RWPE2 (cell line): ENCODE measurements at places on chromosomes 5 and 9.

DNA sequence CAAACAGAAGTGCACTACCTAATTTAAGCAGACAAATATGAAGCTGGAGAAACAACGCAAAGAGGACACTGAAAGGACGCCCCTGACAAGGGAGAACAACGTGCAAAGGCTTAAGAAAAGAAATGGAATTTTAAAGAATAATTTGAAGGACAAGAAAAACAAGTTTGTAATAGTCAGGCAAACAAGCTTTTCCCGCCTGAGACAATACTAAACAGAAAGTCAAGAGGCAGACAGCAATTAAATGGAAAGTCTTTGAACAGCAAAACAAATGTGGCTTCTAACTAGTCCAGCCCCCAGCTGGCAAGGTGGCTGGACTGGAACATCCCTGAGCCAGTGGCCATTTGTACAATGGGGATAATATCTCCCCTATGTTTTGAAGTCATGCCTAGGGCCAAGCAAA lies 63.3 kb downstream of the SIL1 start:
- H3K27me3 ChIP-seq: no peaks in the 10 kb centered on the region
- no peak overlapping the region for H3K4me3 ChIP-seq
- H3K4me1 ChIP-seq: no peaks in the 10 kb centered on the region
- H3K27ac ChIP-seq: no peak overlapping the region
- no peaks in the 10 kb centered on the region for H3K36me3 ChIP-seq

DNA sequence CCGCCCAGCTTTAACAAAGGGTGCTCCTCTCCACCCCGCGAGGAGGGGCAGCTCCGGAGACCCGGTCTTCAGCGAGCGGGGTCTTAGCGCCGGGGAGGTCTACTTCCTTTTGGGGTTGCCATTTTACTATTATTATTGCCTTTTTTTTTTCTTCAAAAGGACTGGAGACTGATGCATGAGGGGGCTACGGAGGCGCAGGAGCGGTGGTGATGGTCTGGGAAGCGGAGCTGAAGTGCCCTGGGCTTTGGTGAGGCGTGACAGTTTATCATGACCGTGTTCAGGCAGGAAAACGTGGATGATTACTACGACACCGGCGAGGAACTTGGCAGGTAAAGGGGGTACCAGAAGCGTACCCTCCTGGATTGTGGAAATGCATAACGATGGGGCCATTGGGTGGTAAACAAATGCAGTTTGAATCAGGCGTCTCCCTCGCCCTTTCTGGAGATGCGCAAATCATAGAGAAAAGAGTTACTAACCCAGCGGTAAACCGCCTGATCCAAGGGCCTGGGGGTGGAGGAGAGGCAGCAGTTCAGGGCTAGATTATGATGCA lies 1.2 kb downstream of the DAPK1 start:
- no peak overlapping the region for H3K27ac ChIP-seq
- H3K4me1 ChIP-seq: no peaks in the 10 kb centered on the region
- H3K4me3 ChIP-seq: peak overlapping the region; percentile 38
- peaks cover 5% of the 10 kb centered on the region for H3K27me3 ChIP-seq

DNA sequence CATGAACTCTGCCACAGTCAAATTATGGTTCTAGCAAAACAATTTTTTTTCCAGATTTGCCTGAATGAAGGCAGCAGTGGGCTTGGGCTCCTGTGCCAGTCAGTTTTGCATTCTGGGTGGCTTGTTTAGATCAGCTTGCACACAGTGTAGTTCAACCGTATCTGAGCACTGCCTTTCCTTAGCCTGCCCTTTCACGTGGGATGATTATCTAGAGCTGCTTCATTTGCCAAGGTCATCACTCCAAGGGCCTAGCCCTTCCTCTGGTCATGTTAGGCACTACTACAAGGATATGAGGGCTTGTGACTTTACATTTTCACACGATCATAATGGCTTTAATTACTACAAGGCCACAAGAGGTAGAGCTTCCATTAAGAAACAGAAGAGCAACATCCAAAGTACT lies 150.6 kb upstream of the EFNA5 start:
- H3K4me1 ChIP-seq: no peaks in the 10 kb centered on the region
- no peak for DNase-seq
- H3K36me3 ChIP-seq: no peaks in the 10 kb centered on the region
- H3K27me3 ChIP-seq: no peaks in the 10 kb centered on the region

DNA sequence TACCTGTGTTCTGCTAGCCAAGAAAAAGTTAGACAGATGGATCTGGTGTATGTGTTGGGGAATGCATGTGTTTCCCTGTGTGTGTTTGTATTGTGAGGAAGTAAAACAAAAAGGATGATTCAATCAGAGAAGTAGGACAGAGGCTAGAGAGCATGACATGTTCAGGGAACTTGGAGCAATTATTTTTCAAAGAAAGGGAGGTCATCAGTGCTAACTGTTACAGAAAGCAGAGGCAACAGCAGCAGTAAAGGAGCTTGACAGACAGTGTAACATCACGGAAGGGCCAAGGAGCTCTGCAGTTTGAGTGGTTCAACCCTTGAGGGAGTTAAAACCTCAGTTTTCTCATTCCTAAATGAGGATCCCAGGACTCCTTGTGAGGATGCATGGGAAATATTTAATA lies 13.2 kb downstream of the SPINK1 start:
- peaks cover 19% of the 10 kb centered on the region for H3K27me3 ChIP-seq
- no peak overlapping the region for H3K4me3 ChIP-seq
- DNase-seq: no peak
- no peaks in the 10 kb centered on the region for H3K36me3 ChIP-seq
- H3K4me1 ChIP-seq: no peaks in the 10 kb centered on the region

DNA sequence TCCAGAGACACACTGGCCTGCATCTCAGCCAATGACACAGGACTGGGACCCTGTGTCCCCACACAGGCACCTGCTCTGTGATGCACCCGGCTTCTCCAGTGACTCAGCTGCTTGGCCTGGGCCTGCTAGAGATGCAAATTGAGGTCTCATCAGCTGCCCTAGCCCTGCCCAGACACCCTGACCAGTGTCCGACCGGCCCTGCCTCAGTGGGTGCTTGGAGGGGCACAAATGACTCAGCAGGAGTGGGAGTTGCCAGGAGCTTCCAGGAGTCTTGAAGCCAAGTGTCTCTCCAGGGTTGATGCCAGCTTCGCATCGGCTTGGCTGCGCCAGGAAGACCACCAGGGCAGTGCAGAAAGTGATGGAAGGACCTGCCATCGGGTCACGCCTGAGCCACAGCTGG lies 148.2 kb downstream of the ICE1 start:
- DNase-seq: no peak
- no peak overlapping the region for H3K4me3 ChIP-seq
- H3K27ac ChIP-seq: no peak overlapping the region
- H3K4me1 ChIP-seq: no peaks in the 10 kb centered on the region
- no peaks in the 10 kb centered on the region for H3K27me3 ChIP-seq

- H3K27me3 ChIP-seq: no peaks in the 10 kb centered on the region
- H3K27ac ChIP-seq: no peak overlapping the region
- no peak overlapping the region for H3K4me3 ChIP-seq
- peaks cover 8% of the 10 kb centered on the region for H3K4me1 ChIP-seq
- DNase-seq: no peak
- H3K36me3 ChIP-seq: peaks cover 2% of the 10 kb centered on the region
Observed at GRCh38 chr9:134830926-134831720, 49.5 kb upstream of the FCN2 start.

GRCh38 chr5:53946405-53947100 lies 363.8 kb downstream of the ARL15 start:
- peaks cover 8% of the 10 kb centered on the region for H3K4me1 ChIP-seq
- DNase-seq: no peak
- no peak overlapping the region for H3K27ac ChIP-seq
- no peaks in the 10 kb centered on the region for H3K27me3 ChIP-seq
- no peak overlapping the region for H3K4me3 ChIP-seq

DNA sequence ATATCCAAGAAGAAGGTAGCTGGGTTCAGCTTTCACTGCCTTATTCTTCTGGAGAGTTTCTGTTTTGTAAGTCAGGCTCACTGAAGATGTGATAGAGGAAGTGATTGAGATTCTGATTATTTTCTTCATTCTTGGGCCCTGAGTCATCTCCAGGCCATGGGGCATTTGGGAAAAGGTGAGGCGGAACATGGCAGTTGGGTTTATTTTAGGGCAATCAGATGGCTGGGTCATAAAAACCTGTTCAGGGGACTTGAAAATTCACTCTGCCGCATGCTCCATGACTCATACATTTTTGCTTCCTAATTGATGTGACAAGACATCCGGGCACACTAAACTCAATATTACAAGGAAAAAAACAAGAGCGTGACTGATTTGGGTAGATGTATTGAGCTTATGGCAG lies 265.7 kb upstream of the KLF4 start:
- peak overlapping the region; percentile 79 for H3K27ac ChIP-seq
- peaks cover 38% of the 10 kb centered on the region for H3K4me1 ChIP-seq
- H3K27me3 ChIP-seq: no peaks in the 10 kb centered on the region
- no peak overlapping the region for H3K4me3 ChIP-seq

DNA sequence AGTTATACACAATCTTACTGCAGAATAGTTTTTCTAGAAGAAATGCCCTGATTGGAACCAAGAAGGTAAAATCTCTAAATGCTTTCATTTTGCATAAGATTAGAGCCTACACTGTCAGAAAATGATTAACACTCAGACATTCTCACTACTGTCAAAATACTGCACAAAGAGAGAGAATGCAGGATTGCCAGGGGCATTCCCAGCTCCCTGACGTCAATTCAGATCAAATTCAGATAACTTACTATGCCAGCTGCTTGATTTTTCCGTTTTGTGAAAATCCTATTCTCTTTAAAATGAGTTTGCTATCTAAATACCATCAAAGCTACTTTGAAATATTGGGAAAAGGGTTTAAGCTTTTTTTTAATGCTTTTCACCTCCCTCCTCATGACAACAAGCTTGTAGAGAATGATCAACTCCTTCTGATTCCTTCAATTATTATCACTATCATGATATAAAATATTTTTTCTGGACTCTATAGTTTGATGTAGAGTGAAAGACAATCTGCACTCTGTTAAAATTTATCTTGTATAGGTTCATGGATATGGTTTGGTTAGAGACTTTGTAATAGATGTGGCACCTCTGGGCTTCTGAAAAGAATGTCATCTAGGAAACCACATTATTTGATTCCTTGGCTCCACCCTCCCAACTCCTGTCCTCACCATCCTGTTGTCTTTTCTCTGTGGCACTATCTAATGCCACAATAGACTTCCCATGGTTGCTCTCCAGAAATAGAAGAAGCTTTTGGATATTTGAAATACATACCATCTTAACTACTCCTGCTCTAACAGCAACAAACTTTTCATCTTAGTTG lies 407.7 kb downstream of the PDE4D start:
- no peak overlapping the region for H3K27ac ChIP-seq
- no peaks in the 10 kb centered on the region for H3K36me3 ChIP-seq
- H3K4me1 ChIP-seq: peaks cover 5% of the 10 kb centered on the region
- H3K27me3 ChIP-seq: no peaks in the 10 kb centered on the region
- DNase-seq: no peak
- no peak overlapping the region for H3K4me3 ChIP-seq

GRCh38 chr9:105683688-105684275 lies 10.6 kb upstream of the TMEM38B start:
- H3K27me3 ChIP-seq: peaks cover 3% of the 10 kb centered on the region
- no peaks in the 10 kb centered on the region for H3K4me1 ChIP-seq
- DNase-seq: no peak

DNA sequence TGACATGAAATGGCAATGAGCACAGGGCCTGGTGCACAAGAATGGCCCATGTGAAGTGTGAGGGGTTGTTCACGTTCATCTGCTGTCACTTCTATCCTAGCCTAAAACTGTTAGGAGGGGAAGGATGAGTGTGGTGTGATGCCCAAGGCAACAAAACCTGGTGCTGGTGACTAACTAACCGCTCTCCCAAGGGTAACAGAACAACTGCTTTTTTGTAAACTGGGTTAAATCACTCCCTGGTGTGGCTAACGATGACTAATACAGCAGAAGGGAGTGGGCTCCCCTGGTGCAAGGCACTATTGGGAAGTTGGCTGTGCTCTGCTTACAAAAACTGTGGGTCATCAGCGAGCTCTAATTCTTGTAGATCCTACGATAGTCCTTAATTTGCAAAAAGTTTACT lies 103.2 kb upstream of the VCAN start:
- no peaks in the 10 kb centered on the region for H3K4me1 ChIP-seq
- no peaks in the 10 kb centered on the region for H3K27me3 ChIP-seq
- no peak overlapping the region for H3K27ac ChIP-seq
- no peaks in the 10 kb centered on the region for H3K36me3 ChIP-seq

DNA sequence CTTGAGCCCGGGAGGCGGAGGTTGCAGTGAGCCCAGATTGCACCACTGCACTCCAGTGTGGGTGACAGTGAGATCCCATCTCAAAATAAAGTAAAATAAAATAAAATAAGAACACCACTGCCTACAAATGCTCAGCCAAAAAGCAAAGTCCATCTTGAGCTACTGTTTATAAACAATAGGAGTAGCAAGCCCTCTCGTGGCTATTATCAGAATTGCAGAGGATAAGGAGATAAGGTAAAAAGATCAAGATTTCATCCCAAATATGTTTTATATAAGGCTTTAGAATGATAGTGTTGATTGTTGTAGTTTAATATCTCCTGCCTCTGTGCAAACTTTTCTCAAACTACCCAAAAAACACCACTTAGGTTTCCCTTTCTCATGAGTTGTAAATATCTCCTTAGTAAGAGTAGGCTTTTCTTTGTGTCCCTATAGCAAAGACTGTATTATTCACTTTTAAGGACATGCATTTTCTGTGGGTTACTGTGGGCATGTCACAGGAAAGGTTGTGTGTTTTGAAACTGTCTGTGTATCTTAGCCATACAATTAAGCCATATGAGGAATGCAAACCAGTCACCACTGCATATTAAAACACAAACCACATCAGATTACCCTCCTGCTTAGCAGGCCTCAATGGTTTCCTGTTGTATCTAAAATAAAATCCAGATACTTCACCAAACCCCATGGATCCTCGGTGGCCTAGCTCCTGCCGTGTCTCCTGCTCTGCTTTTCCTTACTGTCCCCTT lies 31.8 kb upstream of the CKS2 start:
- no peak for DNase-seq
- H3K27me3 ChIP-seq: no peaks in the 10 kb centered on the region
- H3K4me3 ChIP-seq: no peak overlapping the region
- no peak overlapping the region for H3K27ac ChIP-seq

GRCh38 chr5:616484-617039 lies 4.4 kb downstream of the CEP72 start:
- DNase-seq: peak; percentile 55
- no peak overlapping the region for H3K27ac ChIP-seq
- H3K4me1 ChIP-seq: peaks cover 5% of the 10 kb centered on the region
- no peak overlapping the region for H3K4me3 ChIP-seq
- no peaks in the 10 kb centered on the region for H3K27me3 ChIP-seq

DNA sequence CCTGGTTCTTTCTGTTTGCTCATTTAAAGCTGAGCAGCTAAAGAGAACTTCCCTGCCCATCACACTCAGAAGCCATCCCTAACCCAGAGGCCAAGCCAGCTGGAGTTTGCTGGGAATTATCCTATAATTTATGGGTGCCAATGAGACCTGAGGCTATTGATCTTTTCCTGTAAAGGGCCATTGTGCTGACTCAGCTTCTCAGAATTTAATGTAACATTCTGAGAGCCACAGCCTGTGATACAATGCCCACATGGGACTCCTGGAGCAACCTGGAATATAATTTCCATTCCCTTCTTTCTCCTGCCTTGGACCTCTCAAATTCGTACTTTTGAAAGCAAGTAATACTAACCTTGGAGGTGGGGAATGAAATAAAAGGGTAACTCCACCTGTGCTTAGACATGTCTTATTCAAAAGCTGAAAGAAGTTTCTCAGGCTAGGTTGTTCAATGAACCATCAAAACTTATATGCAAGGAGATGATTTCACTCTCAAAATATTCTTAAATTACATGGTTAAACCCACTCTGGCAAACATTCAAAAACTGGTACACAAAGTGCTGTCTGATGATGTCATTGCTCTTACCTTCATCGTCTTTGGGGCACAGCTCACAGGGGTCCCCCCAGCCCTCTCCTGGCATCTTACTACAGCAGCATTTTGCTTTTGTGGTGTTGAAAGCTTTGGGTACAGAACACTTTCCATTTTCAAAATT lies 206.7 kb downstream of the SLC12A2 start:
- no peaks in the 10 kb centered on the region for H3K27me3 ChIP-seq
- H3K4me3 ChIP-seq: no peak overlapping the region
- H3K4me1 ChIP-seq: peaks cover 10% of the 10 kb centered on the region
- H3K27ac ChIP-seq: peak overlapping the region; percentile 45
- DNase-seq: no peak
